Stimulated activated CD8-positive, alpha-beta memory T cell treated with anti-CD3 and anti-CD28 coated beads, Interleukin-2, amount 100 ng/mL, for 48 hours (primary cell): ENCODE measurements at places on chromosomes 4 and X.

DNA sequence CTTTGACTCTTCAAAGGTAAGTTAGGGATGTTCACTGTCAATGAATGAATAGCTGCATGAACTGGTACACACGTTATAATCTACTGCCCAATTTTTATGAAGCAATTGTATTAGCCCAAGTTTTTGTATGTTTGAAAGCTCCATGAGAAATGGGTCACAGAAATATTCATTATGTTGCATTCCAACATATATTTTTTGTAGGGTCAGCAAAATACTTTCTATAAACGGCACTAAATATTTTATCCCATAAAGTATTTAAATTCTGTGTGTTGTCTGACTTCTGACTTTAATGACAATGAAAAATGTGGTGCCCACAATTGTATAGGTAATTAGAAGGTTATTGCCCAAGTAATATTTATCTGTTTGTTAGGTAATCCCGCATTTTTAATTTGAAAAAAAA, 466.0 kb downstream of the FAT4 start:
- DNase-seq: no peak

DNA sequence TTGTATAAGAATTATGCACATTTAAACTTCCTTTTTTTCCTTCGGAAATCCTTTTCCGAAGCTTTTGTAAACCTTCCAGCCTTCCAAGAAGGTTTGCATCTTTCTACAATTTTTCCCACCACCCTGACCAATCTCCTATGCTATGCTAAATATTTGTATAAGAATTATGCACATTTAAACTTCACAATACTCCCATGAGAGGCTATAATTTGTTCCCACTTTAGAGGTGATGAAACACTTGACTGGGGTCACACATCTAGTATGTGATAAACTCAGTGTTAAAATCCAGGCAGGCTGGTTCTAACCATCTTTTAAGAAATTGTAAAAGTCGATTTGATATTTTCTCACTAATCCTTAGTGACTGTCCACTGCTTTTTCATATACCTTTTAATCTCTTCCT, 22.1 kb downstream of the NUDT6 start:
- DNase-seq: no peak

- DNase-seq: no peak
Observed at GRCh38 chr4:167893531-167893930, 198.8 kb upstream of the ANXA10 start.

GRCh38 chrX:150697641-150698040, 4.4 kb downstream of the MTMR1 start:
- DNase-seq: no peak
